ENCODE measurements at places on chromosomes 6 and 20.

- DNase-seq, result no peak
Measured at GRCh38 chr6:32816746-32817204, at the start of gene HLA-DOB. TSS of gene HLA-DOB (minus strand) at chr6:32817002. CDS start at chr6:32816951, 51 bp downstream.

DNA sequence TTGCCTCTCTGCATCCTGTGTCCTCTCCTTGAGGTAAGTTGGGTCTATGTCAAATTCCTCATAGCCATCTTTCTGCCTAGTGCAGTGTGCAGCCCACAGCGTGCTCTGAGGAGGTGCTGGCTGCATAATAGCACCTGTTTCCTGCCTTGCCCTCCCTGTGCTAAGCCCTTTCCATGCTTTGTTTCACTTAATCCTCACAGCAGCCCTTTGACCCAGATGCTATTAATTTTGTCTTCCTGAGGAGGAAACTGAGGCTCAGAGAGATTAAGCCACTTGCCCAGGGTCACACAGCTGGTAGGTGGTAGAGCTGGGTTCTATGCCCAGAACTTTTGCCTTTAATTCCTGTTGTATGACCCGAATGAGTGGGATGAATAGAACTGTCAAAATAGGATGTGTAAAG lies 13.5 kb downstream of the FAM83D start:
- no peak for DNase-seq

DNA sequence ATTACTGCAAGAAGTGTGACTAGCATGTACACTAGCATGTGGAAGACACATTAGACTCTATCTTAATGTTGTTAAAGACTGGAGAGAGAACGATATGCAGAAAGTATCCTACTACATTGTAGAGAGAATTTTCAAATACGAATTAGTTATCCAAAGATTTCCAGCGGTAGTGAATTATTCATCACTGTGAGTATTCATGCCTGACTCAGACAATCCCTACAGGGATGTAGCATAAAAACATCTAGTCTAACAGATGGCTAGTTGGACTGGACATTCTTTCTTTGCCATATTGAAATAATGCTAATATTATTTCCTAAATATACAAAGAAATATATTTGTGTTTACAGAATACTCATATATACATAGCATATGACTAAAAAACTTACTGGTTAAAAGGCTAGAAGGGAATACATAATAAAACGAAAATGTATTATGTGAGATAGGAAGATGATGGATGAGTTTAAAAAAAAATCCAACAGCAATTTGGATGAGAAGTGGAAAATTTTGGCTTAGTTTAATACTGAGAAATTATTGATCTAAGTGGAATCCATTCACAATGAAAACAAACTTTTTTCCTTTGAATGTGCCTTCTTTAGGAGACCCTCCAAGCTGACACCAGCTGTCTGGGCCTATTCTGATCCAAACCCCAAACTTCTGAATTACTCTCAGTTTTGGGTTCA lies 580.7 kb downstream of the RFPL4B start:
- no peak for DNase-seq

DNA sequence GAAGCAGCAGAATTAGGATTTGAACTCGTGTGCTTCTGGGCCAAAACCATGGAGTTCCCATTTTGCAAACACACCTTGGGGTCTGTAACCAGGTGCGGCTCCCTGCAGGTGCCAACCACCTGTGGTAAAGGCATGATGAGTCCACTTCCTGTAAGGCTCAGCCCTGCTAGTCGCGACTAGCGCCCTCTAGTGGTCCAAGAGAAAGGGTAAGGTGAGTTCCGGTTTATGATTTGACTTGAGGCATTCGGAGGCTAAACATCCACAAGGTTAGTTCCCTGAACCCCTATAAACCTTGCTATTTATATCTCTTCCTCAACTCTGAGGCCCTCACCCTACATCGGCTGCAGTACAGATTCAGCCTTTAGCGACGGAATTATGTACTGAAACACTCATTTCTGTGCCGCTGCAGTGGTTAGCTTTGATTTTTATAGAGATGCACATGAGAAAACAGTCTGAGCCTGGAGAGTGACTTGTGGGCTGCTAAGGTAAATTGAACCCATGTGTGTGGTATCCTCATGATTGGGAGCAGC lies 173.4 kb downstream of the PLCB1 start:
- no peak for DNase-seq

DNA sequence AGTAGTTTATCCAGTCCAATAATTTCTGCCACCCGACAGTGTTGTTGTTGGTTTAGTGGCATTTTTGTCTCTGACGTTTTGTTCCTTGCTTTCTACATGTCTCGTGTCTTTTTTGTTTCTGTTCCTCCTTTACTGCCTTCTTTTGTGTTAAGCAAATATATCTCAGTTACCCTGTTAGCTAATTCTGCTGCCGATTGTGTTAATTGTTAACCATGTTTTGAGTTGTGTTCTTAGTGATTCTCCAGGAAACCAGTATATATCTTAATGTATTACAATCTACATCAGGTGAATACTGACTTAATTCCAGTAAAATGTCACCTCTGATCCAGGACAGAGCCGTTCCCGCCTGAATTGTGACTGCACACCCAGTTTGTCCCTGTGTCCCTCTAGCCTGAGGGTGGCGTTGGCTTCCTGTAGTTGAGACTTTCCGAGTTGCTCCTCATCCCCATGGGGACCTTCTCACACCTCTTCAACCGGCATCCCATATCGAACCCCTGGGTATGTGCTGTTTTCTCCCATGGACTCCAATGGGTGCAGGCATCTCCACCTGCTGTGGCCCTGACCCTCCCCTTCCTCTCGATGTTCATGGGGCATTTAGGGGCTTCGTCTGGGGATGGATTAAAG lies 35.8 kb upstream of the BHLHE23 start:
- no peak for DNase-seq

DNA sequence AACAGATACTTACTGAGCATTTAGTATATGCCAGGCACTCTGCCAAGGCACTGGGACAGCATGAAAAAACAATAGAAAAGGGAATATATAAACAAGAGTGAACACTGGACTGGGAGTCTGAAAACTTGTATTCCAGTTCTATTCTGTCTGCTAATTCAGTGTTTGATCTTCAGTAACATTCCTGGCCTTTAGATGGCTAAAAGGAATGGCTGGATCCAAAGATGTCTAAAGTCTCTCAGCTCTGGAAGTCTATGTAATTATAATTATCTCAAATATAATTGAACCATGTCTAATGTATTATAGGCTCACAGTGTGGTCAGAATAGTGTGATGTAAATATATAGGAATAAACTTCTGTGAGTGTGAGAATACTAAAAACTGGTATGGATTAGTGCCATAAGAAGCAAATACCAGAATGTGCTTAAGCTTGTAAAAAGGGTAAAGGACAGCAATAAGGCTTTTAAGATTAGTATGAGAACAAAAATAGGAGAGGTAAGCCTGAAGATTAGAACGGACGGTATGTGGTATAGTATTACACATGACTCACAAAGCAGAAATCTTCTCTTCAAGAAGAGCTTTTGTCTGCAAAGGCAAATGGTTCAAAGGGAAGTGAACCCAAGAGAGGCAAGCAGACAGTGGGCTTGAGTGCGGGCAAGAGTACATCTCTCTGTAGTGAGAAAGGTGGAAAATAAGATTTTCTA lies 68.5 kb downstream of the TMEM200A start:
- DNase-seq, result no peak
